ENCODE measurements at places on chromosomes 6 and 20.
A peak's percentile ranks its signal among the peaks of the same experiment; 100 is the strongest.

DNA sequence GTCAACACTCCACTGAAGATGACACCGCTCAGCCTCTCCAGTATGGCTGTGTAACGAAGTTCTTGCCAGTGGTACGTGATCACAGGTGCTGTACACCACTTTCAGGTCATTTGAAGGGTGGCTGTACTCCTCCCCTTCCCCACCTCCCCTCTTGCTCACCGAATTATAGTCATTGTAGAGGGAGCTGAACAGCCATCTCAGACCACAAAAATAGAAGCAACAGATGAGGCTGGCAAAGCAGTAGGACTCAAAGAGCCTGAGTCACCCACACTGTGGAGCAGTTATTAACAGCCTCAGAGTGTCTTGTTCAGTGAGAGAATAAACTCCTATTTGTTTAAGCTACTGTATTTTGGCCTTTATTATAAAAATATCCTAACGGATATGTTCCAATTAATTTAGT, 192.5 kb upstream of the MCHR2 start:
- DNase-seq, result no peak

DNA sequence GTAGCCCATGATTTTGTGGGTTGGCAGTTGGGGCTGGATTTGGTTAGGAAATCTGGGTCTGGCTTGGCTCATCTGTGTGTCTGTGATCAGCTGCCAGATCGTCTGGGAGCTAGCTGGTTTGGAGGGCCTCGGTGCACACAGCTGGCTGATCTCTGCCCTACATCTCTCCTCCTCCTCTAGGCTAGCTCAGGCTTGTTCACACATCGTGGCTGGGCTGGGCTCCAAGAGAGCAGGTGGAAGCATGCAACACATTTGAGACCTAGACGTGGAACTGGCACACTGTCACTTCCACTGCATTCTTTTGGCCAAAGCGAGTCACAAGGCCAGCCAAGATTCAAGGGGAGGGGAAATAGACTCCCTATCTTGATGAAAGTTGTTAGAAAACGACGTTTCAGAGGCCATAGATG, 15.9 kb downstream of the NDUFAF5 start:
- no peak for DNase-seq

- DNase-seq, result no peak
Observed at GRCh38 chr6:161941565-161941964, 667.7 kb upstream of the AGPAT4 start.

DNA sequence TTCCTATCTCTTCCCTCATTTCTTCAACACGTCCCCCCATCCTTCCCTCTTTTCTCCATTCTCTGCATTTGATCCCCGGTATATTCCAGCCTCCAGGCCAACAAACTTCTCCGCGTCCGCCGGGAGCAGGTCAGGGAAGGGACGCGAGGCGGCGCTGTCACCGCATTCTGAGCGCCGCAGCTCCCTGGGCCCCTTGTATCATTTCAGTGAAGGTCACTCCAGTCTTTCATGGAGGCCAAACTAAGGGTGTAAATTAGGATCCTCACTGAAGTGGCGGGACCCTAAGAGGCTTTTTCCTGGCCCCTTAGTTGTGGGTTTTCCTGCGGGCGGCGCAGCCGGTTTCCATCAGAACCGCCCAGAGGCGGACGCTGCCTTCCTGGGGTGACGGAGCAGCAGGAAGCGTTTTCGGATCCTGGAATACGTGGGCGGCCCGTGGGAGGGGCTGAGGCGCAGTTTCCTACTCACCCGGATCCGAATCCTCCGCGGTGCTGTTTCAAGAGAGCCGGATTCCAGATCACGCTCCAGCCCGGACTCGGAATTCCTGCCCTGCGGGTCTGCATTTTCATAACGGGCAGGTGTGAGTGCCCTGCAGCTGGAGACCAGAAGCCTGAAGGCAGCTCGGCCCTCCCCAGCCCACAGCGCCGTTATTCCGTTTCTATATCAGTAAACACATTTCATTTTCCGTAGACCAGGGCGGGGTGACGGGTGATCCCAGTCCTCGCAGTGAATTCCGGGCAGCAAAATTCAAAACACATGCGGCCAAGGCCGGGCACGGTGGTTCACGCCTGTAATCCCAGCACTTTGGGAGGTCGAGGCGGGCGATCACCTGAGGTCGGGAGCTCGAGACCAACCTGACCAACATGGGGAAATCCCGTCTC, 3.6 kb upstream of the MICA start:
- DNase-seq, result peak; percentile 41

DNA sequence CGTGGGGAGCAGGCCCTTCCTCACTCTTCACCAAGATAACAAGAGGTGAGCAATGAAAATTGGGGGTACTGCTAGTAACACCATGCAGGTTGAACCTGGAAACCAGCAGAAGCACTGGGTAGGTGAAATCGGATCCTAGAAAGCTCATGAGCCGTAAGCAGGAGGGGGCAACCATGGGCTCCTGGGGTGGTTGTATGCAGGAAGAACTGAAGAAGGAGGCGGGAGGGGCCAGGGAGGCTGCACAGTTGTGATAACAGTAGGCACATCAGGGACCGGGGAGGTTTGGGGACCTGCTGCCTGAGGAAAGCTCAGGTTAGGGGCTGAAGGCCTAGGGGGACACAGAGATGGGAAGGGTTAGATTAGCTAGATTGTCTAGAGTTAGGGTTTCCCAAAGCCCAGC, 5.6 kb upstream of the LY6G5C start:
- DNase-seq, result no peak

- DNase-seq, result no peak
Observed at GRCh38 chr20:2331901-2332565, 36.2 kb downstream of the TGM3 start.

- no peak for DNase-seq
Observed at GRCh38 chr6:167795321-167795811, 31.3 kb upstream of the AFDN start.

DNA sequence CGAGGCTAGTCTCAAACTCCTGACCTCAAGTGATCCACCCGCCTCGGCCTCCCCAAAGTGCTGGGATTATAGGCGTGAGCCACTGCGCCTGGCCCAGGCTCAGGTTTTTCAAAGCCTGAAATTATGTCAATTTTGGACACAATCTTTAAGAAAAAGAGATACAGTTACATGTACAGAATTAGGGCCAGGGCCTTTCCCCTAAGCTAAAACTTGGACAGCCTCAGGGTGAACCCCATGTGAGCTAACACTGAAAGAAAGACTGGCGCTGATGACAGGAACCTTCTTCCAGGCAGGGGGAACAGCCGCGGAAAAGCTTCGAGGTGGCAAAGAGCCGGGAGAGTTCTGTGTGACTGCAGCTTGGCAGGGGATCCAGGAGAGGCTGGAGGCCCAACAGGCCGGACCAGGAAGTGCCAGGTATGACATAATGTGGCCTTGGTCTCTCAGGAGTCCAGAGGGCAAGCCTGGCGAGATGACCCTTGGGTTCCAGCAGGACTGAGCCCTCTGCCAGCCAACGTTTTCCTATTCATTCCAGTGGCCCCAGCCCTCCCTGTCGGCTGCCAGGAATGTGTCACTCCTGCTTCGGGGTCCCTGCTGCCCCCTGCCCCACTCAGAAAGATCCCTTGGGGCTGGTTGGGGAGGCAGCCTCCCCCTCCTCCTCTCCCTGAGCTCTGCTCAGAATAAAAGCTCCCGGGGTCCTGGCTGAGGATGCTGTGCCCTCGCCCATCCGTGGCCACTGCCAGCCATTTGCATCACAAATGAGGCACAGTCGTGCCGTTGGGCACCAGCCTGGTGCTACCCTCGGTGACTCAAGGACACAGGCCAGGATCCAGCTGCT, 37.3 kb downstream of the RBM38 start:
- DNase-seq, result no peak

GRCh38 chr6:67433124-67433523, 1202.0 kb upstream of the ADGRB3 start:
- no peak for DNase-seq

DNA sequence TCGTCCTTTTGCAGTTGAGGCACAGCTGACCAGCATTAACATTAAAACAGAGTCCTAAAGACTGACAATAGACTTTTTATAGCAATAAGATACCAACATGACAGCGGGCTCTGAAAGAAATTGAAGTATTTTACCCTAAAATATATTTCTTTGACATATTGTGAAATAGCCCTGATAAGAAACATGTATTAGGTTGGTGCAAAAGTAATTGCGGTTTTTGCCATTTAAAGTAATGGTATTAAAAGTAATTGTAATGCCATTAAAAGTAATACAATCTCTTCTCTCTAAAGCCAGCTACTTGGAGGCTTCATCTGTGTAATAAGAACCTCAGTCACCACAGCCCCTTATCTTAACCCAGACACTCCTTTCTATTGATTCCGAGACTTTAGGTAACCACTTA, 394.6 kb downstream of the PREX1 start:
- DNase-seq, result no peak

- DNase-seq, result no peak
Observed at GRCh38 chr20:43458422-43458924, 777 bp downstream of the SRSF6 start.

GRCh38 chr6:13226071-13226470, 102.3 kb downstream of the TBC1D7 start:
- no peak for DNase-seq

DNA sequence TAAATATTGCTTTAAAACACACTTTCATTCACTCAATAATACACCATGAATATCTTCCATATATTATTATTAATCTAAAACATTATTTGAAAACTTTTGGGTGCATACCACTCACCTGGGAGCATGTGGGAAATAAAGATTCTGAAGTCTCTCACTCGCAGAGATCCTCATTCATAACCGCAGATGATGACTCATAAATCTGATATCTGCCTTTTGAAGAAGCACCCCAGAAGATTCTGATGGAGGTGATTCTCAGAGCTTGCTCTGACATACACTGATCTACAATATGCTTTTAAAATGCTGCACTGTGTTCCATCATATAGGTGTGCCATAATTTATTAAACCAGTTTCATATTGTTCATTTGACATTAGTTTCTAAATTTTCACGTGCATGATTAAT, 135.0 kb upstream of the SGK1 start:
- DNase-seq, result no peak

- no peak for DNase-seq
Observed at GRCh38 chr6:39752835-39753724, 27.9 kb upstream of the KIF6 start.

GRCh38 chr6:129651291-129651691, 58.7 kb downstream of the ARHGAP18 start:
- DNase-seq, result no peak

DNA sequence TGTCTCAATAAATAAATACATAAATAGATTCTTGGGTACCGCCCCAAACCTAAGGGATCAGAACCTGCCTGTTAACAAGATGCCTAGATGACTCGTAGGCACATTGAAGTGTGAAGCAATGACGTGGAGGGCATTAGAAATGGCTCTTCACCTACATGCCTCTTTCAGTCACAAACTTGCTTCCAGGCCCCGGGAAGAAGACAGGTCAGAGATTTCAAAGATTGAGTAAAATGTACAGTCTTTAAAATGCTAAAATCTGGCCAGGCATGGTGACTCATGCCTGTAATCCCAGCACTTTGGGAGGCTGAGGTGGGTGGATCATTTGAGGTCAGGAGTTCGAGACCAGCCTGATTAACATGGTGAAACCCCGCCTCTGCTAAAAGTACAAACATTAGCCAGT, 480.8 kb upstream of the JARID2 start:
- no peak for DNase-seq

- DNase-seq, result no peak
Observed at GRCh38 chr6:18406955-18407749, 20.0 kb downstream of the RNF144B start.

DNA sequence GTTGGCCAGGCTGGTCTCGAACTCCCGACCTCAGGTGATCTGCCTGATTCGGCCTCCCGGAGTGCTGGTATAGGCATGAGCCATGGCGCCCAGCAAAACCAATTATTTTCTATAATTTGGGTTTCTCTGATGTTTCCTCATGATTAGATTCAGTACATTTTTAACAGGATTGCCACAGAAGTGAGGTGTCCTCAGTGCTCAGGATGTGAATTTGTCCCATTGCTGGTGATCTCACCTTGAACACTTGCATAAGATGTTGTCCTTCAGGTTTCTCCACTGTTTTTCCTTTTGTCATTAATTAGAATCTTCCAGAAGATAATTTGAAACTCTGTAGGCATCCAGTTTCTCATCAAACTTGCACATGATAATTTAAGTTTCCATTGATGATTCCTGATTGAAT, 45.4 kb upstream of the RPL7L1 start:
- no peak for DNase-seq

DNA sequence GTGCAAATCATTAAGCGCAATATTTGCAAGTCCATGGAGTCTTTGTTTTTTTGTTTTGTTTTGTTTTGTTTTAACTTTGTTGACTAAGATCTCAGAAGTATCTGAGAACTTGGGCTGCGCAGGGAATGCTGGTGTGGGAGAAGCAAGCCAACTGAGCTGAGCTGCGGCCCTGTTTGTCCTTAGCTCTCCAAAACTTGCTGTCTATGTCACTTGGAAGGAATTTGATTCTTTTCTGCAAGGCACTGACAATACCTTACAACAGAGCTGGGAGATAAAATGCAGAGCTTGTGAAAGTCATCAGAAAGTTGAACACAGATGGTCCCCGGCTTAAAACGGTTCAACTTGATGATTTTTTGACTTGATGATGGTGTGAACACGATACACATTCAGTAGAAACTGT, 5.4 kb downstream of the SLC22A23 start:
- DNase-seq, result no peak

- no peak for DNase-seq
Observed at GRCh38 chr6:133953634-133954415, 801 bp downstream of the TBPL1 start.

DNA sequence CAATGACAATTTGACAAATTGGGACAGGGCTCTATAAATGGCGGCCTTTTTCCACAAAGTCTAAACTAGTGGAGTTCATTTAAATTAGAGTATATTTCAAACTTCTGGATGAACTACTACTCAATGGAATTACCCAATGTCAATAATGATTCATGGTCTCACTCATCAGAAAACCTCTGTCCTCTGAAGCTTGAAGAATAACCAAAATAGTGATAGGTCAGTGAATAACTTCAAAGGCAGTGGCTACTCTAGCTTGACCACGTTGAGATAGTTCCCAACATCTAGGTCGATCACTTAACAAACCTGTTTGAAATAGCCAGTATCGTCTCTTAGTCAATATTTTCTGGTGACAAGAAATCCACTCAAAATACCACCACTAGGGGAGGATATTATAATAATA, 197.6 kb downstream of the HDGFL1 start:
- DNase-seq, result no peak

DNA sequence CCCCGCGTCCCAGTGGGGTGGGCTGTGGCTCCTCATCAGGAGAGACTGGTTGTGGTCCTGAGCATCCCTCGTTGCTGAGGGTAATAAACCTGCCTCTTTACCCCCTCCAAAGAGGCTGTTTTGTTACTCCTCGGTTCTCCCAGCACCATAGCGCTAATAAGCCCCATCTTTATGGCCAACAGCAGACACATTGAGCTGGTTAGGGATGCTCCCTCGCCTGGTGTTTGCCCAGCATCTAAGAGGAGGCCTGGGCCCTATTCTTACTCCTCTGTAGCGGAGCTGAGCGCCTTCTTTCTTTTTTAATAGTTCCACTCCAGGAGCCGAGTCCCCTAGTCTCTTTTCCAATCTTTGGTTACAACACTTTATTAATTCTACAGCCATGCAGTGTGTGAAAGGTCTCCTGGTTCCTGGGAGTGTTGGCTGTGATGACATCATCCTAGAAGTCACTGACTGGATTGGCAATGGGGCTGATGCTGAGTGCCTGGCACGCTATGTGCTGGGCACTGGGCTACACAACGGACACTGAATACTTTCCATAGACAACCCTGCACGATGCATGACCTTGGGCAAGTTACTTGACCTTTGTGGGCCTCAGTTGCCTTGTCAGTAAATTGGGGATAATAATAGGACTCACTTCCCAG, 50.6 kb upstream of the CCDC167 start:
- no peak for DNase-seq

GRCh38 chr6:35293681-35294080, 3.9 kb upstream of the DEF6 start:
- DNase-seq, result no peak
